ENCODE measurements at places on chromosomes 1 and 21.

- no peak for DNase-seq
These were observed 595 bp upstream of the ZNHIT6 start for GRCh38 chr1:85708829-85709227.

DNA sequence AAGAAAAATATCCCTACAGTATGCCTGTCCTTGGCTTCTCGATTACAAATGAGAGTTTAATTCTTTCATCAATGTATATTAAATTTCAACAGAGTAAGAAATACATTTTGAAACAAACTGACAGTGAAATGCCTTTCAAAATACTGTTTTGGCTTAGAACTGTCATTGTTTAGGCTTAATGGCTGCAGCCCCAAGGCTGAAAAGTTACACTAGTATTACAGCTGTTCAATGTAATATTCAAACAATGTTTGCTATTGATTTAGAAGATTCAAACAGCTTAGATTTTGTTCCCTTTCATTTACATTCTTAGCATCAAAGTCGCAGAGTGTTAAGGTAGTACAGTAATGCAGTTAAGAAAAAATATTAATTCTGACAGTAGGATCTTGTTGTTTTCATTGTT, 882.9 kb upstream of the ADGRL2 start:
- no peak for DNase-seq

GRCh38 chr1:118987468-118988185, 516 bp downstream of the TBX15 start:
- DNase-seq = no peak

- no peak for DNase-seq
These were observed 339.5 kb downstream of the PTPRU start for GRCh38 chr1:29575826-29576225.

GRCh38 chr1:113391649-113392271, 1.4 kb downstream of the MAGI3 start:
- no peak for DNase-seq

DNA sequence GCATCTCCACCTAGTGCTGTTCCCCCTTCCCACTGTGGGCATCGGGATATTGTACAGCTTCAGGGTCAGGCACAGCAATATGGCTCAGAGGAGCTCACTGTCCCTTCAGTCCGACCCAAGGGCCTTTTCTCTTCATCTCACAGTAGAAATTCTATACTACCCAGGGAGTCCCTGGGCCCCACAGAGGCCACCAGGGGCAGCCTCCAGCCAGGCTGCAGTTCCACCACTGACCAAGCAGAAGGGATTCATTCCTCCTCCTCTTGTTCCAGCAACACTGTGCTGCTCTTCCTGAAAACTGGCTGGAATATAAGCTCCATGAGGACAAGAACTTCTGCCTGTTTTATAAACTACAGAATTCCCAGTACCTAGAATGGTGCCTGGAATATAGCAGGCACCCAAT, 70.5 kb downstream of the CD34 start:
- no peak for DNase-seq

DNA sequence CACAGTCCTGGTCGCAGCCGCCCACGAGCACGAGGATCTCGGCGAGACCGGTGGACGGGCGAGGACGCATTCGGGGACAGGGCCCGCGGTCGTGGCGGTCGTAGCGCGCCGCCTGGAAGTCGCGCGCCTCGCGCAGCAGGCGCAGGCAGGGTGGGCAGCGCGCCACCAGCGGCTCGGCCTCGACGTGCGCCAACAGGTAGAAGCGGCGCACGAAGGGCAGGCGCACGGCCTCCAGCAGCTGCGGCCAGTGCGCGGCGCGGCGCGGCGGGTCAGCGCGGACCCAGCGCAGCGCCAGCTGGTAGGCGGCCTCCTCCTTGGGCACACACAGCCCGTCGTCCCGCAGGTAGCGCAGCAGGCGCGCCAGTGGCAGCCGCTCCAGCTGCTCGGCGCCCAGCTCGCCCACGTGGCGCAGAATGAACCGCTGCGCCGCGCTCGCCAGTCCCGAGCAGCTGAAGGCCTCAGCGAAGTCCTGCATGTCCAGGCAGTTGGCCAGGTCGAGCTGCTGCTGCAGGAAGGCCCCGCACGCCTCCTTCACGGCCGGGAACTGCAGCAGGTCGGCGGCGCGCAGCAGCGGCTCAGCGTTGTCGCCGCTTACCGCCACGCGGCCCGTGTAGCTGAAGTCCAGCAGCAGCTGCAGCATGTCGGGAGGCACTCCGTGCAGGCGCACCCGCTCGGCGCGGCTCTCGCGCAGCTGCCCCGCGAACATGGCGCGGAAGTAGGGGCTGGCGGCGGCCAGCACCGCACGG, 573 bp downstream of the KLHL21 start:
- no peak for DNase-seq

DNA sequence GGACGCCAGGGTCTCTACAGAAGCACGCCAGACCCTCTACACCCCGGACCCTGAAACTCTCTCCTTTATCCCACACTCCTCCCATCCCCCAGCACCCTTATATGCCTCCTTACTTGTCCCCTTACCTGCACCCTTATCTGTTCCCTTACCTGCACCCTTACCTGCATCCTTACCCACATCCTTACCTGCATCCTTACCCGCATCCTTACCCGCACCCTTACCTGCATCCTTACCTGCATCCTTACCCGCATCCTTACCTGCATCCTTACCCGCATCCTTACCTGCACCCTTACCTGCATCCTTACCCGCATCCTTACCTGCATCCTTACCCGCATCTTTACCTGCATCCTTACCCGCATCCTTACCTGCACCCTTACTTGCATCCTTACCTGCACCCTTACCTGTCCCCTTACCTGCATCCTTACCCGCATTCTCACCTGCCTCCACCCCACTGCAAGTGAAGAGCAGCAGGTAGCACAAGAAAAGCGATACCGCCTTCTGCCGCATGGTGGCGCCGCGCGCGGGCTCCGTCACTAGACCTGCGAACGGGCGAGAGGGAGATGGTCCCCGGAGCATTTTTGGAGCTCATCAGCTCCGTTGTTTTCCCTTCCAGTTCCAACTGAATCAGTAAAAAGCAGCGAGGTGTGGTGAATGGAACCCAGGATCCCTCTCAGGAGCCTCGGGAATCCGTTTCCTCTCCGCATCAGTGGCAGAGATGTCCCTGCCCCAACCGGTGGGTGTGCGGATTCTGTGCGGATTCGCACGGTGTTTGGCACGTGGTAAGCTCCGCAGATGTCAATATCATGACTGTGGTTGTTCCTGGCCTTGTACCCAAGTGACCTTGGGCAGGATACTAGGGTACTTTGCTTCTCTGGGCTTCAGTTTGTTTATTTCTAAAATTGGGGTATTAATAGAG, 2.9 kb downstream of the IFI6 start:
- peak; percentile 32 for DNase-seq

- no peak for DNase-seq
These were observed 191.8 kb downstream of the ZNF326 start for GRCh38 chr1:90186506-90187322.

- DNase-seq = no peak
These were observed 1.9 kb downstream of the TAGLN2 start for GRCh38 chr1:159923203-159924024.

DNA sequence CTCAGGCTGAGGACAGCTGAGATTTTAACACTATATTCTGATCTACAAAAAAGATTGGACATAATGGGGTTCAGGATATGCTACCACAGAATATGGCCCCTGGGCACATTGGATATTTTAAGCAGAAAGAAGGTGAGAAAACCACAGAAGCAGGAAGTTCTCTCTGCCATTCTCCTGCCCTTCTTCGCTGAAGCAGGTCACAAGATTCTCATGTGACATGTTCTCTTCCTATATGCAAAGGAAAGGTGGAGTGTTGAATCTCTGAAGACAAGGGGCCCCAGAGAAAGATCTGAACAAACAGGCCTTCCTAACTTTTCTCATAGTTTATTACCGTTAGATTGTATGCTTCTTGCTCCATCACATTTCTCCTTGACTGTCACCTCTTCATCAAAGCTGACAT, 285.7 kb downstream of the S1PR1 start:
- DNase-seq = no peak

GRCh38 chr1:57894315-57894714, 470.5 kb upstream of the DAB1 start:
- DNase-seq = no peak

DNA sequence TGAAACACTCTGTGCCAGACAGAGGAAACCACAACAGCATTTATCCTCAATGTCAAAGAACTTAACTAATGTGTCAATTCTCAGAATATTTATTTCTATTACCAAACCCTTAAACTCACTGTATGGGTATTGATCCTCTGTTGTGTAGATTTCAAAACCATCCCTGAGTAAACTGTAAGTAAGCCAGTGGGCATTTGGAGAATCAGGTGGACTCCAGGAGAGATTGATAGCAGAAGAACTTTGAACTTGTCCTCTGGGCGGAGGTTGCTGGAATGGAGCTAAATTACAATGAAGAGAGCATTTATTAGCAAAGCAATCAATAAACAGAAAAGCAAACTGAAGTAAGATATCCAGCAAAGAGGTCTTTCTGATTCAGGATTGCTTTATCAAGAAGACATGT, 216.1 kb downstream of the USH2A start:
- no peak for DNase-seq

DNA sequence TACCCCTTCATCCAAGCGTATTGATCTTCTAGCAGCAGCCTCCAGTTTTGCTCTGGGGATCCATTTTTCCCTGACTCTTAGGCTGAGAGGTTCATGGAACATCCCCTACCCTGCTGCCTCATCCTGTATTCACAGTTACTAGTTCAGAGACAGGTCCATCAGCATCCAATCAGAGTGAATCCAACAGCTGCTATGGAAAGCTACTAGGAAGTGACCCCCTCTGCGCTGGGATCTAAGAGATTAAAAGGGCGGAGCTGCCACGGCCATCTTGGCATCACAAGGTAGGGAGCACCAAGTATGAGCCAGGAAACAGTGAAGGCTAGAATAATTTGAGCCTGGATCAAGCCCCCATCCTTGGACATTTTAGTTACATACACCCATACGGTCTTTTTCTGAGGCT, 32.5 kb downstream of the KAZN start:
- DNase-seq = no peak

GRCh38 chr1:213418268-213419071, 367.4 kb downstream of the RPS6KC1 start:
- no peak for DNase-seq

DNA sequence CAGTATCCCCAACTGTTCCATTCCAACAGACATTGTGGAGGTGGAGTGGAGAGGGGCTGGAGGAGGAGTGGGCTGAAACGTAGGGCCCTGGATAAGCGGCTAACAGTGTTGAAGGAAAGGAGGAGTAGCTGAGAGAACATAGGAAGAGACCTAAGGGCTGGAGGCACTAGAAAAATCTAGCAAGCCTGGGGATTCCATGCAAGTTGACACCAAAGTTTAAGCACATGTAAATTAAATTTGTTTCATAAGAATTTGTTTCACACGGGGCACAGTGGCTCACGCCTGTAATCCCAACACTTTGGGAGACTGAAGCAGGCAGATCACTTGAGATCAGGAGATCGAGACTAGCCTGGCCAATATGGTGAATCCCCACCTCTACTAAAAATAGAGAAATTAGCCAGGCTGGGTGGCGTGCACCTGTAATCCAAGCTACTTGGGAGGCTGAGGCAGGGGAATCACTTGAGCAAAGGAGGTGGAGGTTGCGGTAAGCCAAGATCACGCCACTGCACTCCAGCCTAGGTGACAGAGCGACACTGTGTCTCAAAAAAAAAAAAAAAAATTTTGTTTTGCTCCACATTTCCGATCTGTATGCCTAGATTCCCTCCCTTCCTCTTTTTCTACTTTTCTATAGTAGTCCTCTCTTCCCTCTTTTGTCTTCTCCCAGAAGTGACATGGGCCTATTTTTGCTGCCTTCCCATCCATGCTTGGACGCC, 530 bp upstream of the CD244 start:
- no peak for DNase-seq

GRCh38 chr1:201778279-201779065, 50.5 kb upstream of the IPO9 start:
- DNase-seq = no peak

DNA sequence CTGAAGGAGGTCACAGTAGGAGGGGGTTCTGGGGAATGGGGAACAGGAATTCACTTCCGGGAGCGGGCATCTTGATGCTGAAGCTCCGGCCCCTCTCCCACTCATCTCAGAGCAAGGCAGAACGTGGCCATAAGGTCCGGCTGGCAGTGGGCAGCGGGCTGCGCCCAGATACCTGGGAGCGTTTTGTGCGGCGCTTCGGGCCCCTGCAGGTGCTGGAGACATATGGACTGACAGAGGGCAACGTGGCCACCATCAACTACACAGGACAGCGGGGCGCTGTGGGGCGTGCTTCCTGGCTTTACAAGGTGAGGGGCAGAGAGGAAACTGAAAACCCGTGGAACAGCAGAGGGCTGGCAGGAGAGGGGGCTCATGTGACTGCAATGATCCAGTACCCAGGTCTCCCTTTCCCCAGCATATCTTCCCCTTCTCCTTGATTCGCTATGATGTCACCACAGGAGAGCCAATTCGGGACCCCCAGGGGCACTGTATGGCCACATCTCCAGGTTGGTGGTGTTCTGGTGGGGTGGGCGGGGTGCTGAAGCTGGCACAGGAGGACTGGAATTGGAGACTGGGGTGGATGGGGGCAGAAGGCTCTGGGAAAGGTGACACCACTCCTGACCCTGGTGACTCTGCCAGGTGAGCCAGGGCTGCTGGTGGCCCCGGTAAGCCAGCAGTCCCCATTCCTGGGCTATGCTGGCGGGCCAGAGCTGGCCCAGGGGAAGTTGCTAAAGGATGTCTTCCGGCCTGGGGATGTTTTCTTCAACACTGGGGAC, 3.0 kb downstream of the SLC27A3 start:
- DNase-seq = no peak

GRCh38 chr1:22494144-22494543, 42.5 kb downstream of the ZBTB40 start:
- no peak for DNase-seq

DNA sequence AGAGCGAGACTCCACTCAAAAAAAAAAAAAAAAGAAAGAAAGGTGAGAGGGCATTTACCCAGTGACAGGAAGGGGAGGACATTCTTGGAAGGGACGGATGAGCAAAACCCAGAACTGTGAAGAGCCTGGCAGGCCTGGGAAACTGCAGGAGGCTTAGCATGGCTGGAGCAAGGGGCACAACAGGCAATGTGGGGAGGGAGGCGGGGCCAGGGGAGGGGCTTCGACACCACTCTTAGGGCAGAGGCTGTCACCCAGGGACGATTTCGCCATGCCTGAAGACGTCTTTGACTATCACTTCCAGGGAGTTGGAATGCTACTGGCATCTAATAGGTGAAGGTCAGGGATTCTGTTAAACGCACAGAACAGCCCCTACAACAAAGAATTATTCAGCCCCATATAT, 184.0 kb downstream of the HUNK start:
- DNase-seq = no peak
